ENCODE measurements at places on chromosomes 12 and 14.

DNA sequence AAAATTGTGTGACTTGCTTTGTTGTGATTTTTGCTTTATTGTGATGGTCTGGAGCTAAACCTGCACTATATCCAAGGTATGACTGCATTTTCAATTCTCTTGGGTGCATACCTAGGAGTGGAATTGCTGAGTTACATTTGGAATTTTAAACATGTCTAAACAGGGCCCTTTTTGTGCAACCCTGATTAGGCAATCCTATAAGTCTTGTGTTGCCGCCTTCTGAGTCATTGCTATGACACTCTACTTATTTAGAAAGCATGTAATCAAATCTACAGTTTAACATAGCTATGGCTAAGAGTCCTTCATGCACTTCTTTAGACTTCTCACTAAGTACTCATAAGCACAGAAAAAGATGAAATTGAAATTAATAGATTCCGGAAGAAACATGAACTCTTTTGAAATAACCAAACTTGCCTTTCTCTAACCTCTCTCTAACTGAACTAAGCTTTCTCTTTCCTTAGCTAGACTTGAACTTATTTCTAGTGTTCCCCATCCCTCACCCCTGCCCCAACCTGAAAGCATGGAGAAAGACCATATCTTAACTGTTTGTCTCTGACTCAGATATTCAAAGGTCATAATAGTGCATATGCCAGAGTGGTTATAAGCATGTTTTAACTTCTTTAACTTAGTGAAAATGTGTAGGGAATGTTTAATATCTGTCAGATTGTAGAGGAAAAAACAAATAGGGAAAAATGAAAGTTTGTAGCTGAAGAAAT lies 203.0 kb downstream of the SNAPC1 start:
- no peak overlapping the region for H3K27ac ChIP-seq
- H3K4me1 ChIP-seq, result no peaks in the 10 kb centered on the region
- no peak overlapping the region for H3K4me3 ChIP-seq
- H3K27me3 ChIP-seq, result no peaks in the 10 kb centered on the region

GRCh38 chr14:46540986-46541385 lies 110.6 kb downstream of the RPL10L start:
- no peak overlapping the region for H3K4me3 ChIP-seq
- no peak overlapping the region for H3K27ac ChIP-seq
- no peaks in the 10 kb centered on the region for H3K36me3 ChIP-seq
- H3K27me3 ChIP-seq, result no peaks in the 10 kb centered on the region

DNA sequence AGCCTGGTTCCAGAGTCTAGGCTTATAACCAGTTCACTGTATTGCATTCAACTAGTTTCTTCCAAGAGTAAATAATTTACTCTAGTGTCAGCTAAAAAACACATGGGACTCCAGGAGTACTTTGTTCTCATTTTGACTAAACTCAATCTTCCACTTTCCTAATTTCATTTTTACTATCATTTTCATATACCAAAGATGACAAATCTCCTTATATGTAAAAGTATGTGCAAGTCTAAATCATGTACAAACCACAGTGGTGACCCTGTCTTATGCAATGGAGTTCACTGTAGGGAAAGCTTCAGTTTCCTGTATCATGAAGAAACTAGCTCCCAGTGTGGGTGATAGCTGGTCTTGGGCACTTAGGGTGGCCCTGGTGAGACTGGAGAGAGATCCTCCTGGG lies 151.6 kb downstream of the HELB start:
- H3K4me1 ChIP-seq, result no peaks in the 10 kb centered on the region
- H3K36me3 ChIP-seq, result no peaks in the 10 kb centered on the region
- DNase-seq, result no peak
- no peak overlapping the region for H3K4me3 ChIP-seq
- H3K27me3 ChIP-seq, result no peaks in the 10 kb centered on the region

GRCh38 chr14:100408350-100409002 lies 85.3 kb downstream of the SLC25A47 start:
- no peak overlapping the region for H3K4me3 ChIP-seq
- no peak for DNase-seq
- no peaks in the 10 kb centered on the region for H3K36me3 ChIP-seq
- no peak overlapping the region for H3K27ac ChIP-seq
- H3K27me3 ChIP-seq, result no peaks in the 10 kb centered on the region

GRCh38 chr12:43338848-43339526 lies 213.0 kb downstream of the ADAMTS20 start:
- no peaks in the 10 kb centered on the region for H3K36me3 ChIP-seq
- DNase-seq, result peak; percentile 42
- H3K27ac ChIP-seq, result no peak overlapping the region
- peaks cover 15% of the 10 kb centered on the region for H3K4me1 ChIP-seq

GRCh38 chr12:46803517-46803916 lies 22.3 kb downstream of the SLC38A4 start:
- DNase-seq, result no peak
- H3K36me3 ChIP-seq, result no peaks in the 10 kb centered on the region
- H3K27me3 ChIP-seq, result no peaks in the 10 kb centered on the region
- no peak overlapping the region for H3K4me3 ChIP-seq
- H3K4me1 ChIP-seq, result no peaks in the 10 kb centered on the region
- H3K27ac ChIP-seq, result no peak overlapping the region

Measured in GM12878 (cell line).